ENCODE measurements at places on chromosomes 11 and 22. TPM values are rescaled to one million over a fixed set of nuclear protein-coding genes. Genes with fewer than 3 reads are reported as not detected.

Gene TPH1
- 45.5 TPM for total RNA-seq

Gene AIFM3
- total RNA-seq, result 2.6 TPM

Gene SAA4
- not detected for total RNA-seq

Gene SYT12
- total RNA-seq, result 0.55 TPM

Gene CHRNA10
- total RNA-seq, result 2.9 TPM

Gene RBMXL2
- not detected for total RNA-seq

Gene PDGFD
- total RNA-seq, result 17.8 TPM

Gene SCGB1D1
- total RNA-seq, result not detected

Gene TEX54
- not detected for total RNA-seq

Gene NEFH
- 2.9 TPM for total RNA-seq

Gene OR8G1
- not detected for total RNA-seq

Gene OR51B5
- total RNA-seq, result not detected

Gene OR52E1
- not detected for total RNA-seq

Gene GDPD4
- total RNA-seq, result not detected

Gene MMP27
- not detected for total RNA-seq

Gene SMIM35
- total RNA-seq, result not detected

Gene NAALADL1
- 4.3 TPM for total RNA-seq

Gene CAVIN3
- 7.9 TPM for total RNA-seq

Gene OR52N4
- total RNA-seq, result not detected

Gene IGSF22
- total RNA-seq, result 0.07 TPM

Gene FCHSD2
- total RNA-seq, result 30.8 TPM

Gene MDK
- 981 TPM for total RNA-seq

Gene CARD18
- total RNA-seq, result not detected

Gene KRTAP5-9
- 0.43 TPM for total RNA-seq

Gene AAMDC
- 33.6 TPM for total RNA-seq

Gene POTEH
- not detected for total RNA-seq

Gene GAB2
- 23.3 TPM for total RNA-seq

Gene CYB5R3
- 89.3 TPM for total RNA-seq

Gene SAA1
- not detected for total RNA-seq

Gene CTSF
- not detected for total RNA-seq

Gene SCN3B
- total RNA-seq, result 2.5 TPM

Gene CNGA4
- total RNA-seq, result 0.68 TPM

Gene ACTN3
- 0.57 TPM for total RNA-seq

Gene KIRREL3
- 1.00 TPM for total RNA-seq

Gene GGT5
- total RNA-seq, result 0.14 TPM

Gene WNT7B
- total RNA-seq, result 14.8 TPM

Gene SEC14L6
- total RNA-seq, result 0.98 TPM

Measured in type B pancreatic cell (in vitro differentiated cells).